ENCODE measurements at places on chromosomes 6 and 20.

DNA sequence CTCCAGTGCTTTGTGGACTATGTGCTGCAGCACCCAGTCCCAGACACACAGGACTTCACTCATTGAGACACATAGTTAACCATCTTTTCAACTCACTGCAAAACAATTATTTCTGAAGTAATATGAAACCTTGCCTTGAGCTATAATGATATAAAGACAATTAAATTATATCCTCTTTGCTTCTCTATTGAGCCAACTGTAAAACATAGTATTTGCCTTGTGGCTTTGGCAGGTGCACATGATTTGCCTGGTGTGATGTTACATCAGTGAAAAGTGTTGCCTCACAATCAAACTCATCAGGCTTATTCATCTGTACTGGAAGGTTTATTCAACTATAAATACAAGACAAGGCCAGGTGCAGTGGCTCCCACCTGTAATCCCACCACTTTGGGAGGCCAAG lies 80.6 kb downstream of the NCOA7 start:
- no peak for DNase-seq

GRCh38 chr6:109393157-109393885 lies 11.1 kb upstream of the CD164 start:
- no peak for DNase-seq

DNA sequence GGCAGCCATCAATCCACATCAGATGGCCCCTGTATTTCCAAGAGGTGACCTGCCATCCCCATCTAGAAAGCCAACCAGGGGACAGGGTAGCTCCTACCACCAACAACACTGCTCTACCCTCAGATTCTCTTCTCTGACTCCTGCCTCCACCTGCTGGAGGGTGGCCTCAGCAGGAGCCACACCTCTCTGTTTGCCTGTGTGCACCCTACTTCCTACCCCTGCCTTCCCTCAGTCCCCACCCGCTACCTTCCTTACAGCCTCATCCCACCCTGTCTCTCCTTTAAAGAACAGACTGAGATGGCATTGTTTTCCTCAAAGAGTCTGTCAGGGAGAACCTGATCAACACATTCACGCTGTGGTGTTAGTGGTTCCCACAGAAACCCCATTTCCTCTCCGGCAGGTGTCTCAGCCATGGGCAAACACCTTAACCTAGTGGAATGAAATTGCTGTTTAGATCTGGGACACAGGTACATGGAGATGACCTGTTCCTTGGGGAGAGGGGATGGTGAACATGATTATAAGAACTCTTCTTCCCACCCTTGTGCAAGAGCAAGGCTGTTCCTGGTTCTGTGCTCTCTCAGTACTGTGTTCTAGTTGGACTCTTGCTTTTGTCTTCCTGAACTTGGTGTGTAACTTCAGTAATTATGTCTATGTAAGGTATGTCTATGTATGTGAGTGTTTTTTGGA lies 1.8 kb downstream of the ENTPD6 start:
- no peak for DNase-seq

GRCh38 chr20:21682521-21682954 lies 22.9 kb upstream of the PAX1 start:
- no peak for DNase-seq

GRCh38 chr6:162179196-162179951 lies 548.2 kb downstream of the PRKN start:
- DNase-seq, result no peak

DNA sequence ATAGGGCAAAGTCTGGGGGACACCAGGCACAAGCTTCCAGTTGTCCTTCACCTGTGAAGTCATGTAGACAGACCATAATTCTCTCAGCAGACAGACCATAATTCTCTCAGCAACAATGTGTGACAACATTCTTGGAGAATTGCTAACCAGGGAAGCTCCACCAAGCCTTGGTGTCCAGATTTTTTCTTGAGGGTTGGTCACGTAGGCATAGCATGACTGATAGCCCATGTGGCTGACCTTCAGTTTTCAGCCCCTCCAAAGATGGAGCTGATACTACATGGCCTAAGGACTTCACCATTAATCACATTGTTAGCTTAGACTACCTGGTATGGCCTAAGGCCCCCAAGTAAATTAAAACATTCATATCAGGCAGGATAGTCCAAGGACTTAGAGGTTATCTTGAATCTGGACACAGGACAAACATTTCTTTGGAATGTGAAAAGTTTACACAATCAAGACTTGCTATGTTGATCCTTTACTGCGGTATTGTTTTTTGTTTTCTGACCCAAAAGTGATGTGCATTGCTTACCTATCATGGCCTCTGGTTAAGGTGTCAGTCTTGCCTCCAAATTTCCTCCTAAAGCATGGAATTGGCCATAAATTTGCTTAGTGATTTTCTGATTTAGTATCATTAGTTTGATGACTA lies 76.9 kb downstream of the CEP57L1 start:
- no peak for DNase-seq

GRCh38 chr20:16712511-16712947 lies 17.3 kb upstream of the SNRPB2 start:
- no peak for DNase-seq

DNA sequence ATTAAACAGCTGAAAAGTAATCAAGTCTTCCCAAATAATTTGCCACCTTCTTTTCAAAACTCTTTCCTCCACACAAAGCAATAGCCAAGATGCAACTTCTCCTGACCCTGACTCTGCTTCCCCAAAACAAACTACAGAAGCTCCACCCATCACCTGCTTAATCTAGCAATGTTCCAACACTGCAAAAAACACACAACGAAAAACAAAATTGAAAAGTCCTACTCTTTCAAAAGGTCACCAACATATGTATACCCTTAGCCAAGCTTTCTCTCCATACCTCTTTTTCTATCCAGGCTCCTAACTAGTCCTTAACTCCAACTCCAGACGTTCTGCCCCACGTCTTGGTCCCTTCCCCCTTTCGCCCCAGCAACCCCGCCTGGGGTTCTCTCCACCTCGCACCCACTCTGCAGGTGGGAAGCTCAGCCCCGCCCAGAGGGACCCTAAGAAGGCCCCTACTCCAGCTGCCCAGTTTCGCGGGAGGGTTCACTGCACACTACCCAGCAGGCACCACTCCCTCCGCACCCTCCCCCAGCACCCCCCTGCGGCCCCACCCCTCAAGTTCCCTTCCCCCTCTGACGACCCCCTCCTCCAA lies 717 bp downstream of the CSNK2A1 start:
- no peak for DNase-seq

DNA sequence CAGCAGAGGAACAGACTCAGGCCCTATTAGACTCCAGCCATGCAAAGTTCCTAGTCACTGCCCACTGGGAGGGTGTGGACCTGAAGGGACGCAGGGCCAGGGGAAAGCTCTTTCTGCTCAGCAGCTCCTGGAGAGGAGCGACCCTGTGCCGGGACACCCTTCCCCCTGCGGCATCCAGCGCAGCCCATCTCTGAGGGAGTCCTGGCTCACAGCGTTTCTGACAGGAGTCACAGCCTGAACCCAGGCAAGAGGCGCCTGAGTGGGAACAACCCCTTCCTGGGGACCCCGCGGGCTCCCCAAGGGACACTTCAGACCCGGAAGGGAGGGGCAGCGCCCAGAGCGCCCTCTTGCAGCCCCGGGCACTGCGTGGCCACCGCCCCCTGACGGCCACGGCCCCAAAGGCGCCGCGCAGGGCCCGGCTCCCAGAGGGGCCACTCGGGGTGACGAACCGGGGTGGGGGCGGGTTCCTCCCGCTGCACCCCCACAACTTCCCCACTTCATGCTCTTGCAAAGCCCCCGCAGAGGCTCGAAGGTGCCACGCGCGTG lies 862 bp downstream of the UCKL1 start:
- no peak for DNase-seq

DNA sequence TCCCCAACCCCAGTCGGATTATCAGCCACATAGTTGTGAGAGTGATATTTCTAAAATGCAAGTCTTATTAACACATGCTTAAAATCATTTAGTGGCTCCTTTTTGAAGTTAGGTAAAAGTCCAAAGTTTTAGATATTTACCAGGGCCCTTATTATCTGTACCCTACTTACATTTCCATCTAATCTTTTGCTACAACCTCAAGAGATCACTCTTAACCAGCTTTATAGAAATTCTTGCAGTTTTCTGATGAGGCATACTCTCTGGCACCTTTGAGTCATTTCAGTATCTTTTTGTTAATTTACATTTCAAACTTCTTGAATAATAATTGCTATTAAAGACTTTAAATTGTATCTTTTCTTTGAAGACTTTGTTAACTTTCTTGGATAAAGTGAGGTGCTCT lies 453.3 kb downstream of the RFPL4B start:
- no peak for DNase-seq

All from tibial nerve (tissue), 4 donors.